Urothelium cell line (cell line): ENCODE measurements at places on chromosomes 12 and 14.
A peak's percentile ranks its signal among the peaks of the same experiment; 100 is the strongest.

GRCh38 chr14:101174522-101174838, 271.0 kb upstream of the RTL1 start:
- DNase-seq, result no peak

GRCh38 chr14:42293180-42293579, 686.5 kb downstream of the LRFN5 start:
- DNase-seq, result no peak

- DNase-seq, result peak; percentile 37
These were observed 36.1 kb upstream of the OR5AU1 start for GRCh38 chr14:21191809-21192446.

- no peak for DNase-seq
These were observed 146.0 kb upstream of the SFSWAP start for GRCh38 chr12:131564845-131565244.

- DNase-seq, result no peak
These were observed 13.1 kb downstream of the ITGA7 start for GRCh38 chr12:55694651-55695050.

GRCh38 chr14:74695406-74695805, 17.5 kb downstream of the AREL1 start:
- DNase-seq, result no peak

- DNase-seq, result no peak
These were observed 23.8 kb upstream of the STK38L start for GRCh38 chr12:27220055-27220987.

DNA sequence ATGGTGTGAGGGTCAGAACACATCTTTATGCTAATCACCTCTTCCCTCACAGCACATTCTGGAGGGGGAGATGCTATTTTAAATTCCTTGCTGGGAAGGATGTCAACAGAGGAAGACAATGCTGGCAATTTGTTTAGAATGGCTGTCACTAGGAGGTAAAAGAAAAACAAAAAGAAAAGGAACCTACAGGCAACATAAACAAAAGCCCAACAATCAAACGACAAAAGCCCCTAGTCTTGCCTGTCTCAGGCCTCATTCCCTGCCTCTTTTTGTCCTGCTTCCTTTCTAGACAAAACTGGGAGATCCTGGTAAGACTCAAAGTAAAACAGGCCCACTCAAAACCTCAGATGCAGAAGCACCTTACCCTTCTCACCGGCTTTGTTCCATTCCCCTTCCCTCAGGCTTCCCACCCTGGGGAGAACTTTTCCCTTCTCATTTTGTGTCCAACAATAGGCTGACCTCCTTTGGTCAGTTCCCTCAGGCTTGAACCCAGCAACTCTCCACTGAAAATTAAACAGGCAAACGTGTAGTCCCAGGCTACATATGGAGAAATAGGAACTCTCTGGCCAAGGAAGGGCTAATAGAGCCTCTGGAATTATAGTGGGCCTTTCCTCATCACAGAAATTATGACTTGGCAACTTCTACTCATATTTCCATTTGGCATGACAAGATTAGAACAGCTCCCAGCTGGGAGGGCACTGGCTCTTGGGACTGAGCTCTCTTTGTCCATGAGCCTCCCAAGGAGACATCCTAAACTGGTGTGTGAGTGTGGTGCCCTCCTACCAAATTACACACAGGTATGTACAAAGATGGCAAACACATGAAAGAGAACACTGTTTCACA, 193.0 kb downstream of the MON2 start:
- no peak for DNase-seq

- no peak for DNase-seq
These were observed 18.5 kb upstream of the DHRS7 start for GRCh38 chr14:60183741-60184140.

GRCh38 chr12:47835006-47835830, 15.5 kb upstream of the HDAC7 start:
- no peak for DNase-seq

GRCh38 chr12:15858353-15858752, 23.8 kb upstream of the STRAP start:
- DNase-seq, result no peak

DNA sequence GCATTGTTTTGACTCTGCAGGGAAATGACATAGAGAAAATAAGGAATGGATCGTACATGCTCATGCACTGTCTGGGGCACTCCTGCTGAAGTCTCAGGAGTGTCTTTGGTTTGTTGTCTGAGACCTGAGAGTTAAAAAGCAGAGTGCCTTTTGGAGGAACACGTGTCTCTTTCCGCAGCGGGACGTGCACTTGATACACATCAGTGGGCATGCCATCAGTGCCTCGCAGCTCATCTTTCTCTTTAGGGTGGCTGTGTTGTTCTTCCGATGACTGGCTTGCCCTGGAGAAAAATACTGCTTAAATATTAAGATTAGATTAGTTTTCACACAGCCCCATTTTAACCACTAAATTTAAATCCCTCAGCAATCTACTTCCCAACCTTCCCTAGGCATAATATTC, 835.9 kb downstream of the DIO2 start:
- no peak for DNase-seq

DNA sequence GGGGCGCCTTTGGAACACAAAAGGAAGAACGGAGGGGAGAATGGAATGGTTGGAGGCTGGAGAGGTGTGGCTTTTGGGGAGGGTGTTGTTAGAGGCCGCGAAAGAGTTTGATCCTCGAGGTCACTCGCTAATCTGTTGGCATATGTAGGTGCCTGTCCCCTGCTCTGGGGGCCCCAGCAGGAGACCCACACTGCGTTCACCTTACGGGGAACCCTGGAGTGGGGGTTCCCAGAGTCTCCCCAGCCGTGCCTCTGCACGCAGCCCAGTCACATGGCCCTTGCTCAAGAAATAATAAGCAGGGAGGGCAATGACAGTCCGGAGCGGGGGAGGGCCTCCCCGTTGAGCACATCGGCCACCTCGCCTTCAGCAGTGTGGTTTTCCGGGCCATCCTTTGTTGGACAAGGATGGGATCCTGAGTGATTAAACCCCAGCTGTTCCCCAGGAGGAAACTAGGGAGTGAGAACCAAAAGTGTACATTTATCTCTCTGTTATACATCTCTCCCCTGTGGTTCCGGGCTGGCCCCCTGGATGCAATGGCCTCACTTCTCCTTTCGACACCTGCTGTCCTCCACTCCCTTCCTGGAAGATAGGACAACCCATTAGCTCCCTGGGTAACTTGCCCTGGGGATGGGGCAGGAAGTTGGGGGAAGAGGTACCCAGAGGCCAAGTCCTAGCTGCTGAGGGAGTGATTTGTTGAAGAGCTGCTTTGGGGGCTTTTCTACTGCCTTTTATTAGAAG, 1.3 kb downstream of the PLEKHG3 start:
- DNase-seq, result peak; percentile 61

DNA sequence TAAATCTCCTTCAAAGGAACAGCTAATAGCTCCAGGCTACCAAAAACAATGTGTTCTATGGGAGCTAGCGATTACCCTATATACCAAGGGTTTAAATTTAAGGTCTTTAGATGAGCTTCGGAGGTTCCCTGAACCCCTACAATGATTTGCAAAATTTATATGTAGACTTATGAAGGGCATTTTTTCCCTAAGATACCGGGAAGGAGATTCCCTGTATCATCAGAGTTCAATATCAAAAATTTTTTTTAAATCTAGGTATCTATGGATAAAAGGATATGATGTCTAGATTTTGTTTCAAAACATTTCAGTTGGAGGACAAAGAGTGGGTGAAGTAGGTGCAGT, 17.9 kb upstream of the COL2A1 start:
- DNase-seq, result no peak

- DNase-seq, result no peak
These were observed 1145.2 kb downstream of the AACS start for GRCh38 chr12:126210448-126210847.

DNA sequence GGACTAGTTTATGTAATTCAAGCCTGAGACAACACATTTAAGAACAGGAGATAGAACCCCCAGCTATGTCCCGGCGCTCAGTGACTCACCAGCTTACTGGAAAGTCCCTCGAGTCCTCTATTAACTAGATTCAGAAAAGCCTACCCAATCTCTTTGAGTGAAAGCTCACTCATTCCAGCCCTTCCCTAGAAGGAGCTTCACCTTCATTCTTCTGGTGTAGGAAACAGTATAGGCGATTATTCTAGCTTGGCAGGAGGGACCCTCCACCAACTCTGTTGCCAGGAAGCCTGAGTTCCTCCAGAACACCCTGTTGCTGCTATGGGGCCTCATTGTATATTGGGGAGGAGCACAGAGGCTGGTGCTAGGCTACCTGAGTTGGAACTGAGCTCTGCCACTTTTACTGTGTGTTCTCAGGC, 57.2 kb upstream of the AEBP2 start:
- DNase-seq, result peak; percentile 62

DNA sequence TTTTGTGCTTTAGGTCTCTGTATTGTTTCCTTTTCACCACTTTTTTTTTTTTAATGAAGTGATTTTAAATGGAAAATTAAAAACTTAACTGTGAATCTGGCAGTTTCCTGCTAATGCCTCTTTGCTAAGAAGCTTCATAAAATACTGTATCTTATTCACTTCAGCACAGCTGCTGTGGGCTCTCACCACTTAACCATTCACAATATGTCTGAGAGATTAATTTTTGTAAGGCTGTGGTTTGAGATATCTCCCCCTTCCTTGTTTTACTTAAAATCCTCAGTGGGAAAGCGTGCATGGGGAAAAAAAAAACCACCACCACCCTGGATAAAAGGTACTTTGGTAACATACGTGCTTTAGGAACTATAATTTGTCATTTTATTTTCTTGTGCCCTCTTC, 115.9 kb downstream of the ETV6 start:
- no peak for DNase-seq

DNA sequence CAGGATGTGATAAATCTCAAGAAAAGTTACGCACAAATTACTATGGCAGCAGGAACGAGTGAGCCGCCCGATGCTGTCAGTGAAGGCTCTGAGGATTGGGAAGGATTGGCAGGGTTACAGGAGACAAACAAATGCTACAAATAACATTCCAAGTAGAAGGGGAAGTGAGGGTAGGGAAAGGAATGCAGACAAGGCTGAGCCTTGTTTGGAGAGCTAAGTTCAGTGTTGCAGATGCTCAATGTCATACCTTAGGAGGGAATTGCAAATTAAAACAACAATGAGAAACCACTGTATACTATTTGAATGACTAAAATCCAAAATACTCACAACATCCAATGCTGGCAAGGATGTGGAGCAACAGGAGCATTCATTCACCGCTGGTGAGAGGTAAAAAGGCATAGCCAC, 1.3 kb downstream of the CLEC9A start:
- peak; percentile 75 for DNase-seq

DNA sequence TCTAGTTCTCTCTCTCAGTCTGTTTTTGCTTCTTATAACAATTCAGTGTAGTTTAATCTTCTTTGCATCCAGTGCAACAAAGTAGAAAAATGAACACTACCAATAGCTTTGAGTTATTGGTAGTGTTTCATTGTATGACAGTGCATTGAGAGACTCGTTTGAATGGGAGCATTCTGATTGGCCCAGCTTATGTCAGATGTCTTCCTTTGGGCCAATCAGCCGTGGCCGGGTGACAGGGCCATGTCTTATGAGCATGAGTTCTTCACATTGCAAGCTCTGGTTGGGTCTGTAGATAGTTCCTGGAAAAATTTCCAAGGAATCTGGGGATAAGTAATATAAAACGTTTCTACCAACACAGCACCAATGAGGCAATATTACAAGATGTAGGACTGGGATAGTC, 36.5 kb downstream of the GYS2 start:
- no peak for DNase-seq

GRCh38 chr14:103705118-103705503, 10.1 kb downstream of the XRCC3 start:
- no peak for DNase-seq

- no peak for DNase-seq
These were observed 127.4 kb downstream of the KCNK10 start for GRCh38 chr14:88195676-88196075.

DNA sequence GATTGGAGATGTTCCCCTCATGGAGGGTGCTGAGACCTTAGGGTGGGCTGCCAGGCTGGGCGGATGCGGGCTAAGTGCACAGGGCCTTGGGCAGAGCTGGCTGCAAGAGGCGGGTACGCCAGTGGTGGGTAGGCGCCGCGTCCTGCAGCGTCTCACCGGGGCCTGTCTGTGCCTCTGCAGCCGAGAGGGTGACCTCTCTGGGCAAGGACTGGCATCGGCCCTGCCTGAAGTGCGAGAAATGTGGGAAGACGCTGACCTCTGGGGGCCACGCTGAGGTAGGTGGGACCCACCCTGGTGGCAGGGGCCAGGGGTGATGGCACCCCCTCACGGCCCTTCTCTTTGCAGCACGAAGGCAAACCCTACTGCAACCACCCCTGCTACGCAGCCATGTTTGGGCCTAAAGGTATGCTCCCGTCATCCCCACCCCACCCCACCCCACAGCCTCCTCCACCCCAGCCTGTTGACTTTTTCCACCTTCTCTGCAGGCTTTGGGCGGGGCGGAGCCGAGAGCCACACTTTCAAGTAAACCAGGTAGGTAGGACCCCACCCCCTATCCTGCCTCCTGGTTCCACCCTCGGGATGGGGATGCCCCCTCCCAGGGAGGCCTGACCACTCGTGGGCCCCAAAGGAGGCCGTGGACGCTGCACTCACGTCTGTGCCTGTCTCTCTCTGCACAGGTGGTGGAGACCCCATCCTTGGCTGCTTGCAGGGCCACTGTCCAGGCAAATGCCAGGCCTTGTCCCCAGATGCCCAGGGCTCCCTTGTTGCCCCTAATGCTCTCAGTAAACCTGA, 1.5 kb downstream of the CRIP1 start:
- no peak for DNase-seq

- no peak for DNase-seq
These were observed 136.9 kb downstream of the RIMBP2 start for GRCh38 chr12:130579231-130579630.

GRCh38 chr14:36659822-36660735, 1.6 kb upstream of the PAX9 start:
- no peak for DNase-seq

GRCh38 chr12:25009496-25010092, 60.7 kb upstream of the BCAT1 start:
- DNase-seq, result no peak

- DNase-seq, result no peak
These were observed 4.7 kb upstream of the RHOF start for GRCh38 chr12:121797937-121798786.

- peak; percentile 73 for DNase-seq
These were observed 237.9 kb downstream of the IPO8 start for GRCh38 chr12:30457621-30458289.

- no peak for DNase-seq
These were observed 122.6 kb downstream of the CALM1 start for GRCh38 chr14:90519262-90519920.

GRCh38 chr14:59132796-59133494, 55.5 kb upstream of the DAAM1 start:
- no peak for DNase-seq

- peak; percentile 82 for DNase-seq
These were observed 10.6 kb downstream of the DDX54 start for GRCh38 chr12:113174461-113175384.

GRCh38 chr12:3836641-3837040, 36.6 kb downstream of the PARP11 start:
- DNase-seq, result no peak

GRCh38 chr12:89350260-89350629, 2.1 kb downstream of the DUSP6 start:
- DNase-seq, result no peak
